ENCODE measurements at places on chromosomes 7 and 10.
A peak's percentile ranks its signal among the peaks of the same experiment; 100 is the strongest.

DNA sequence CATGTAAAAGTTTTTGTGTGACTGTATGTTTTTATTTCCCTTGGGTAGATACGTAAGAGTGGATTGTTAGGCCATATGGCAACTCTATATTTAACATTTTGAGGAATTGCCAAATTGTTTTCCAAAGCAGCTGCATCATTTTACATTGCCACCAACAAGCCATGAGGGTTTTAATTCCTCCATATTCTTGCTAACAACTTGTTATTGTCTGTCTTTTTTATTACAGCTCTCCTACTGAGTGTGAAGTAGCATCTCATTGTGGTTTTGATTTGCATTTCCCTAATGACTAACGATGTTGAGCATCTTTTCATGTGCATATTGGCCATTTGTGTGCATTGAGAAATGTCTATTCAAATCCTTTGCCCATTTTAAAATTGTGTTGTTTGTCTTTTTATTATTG lies 94.9 kb downstream of the CARD11 start:
- no peak for DNase-seq

DNA sequence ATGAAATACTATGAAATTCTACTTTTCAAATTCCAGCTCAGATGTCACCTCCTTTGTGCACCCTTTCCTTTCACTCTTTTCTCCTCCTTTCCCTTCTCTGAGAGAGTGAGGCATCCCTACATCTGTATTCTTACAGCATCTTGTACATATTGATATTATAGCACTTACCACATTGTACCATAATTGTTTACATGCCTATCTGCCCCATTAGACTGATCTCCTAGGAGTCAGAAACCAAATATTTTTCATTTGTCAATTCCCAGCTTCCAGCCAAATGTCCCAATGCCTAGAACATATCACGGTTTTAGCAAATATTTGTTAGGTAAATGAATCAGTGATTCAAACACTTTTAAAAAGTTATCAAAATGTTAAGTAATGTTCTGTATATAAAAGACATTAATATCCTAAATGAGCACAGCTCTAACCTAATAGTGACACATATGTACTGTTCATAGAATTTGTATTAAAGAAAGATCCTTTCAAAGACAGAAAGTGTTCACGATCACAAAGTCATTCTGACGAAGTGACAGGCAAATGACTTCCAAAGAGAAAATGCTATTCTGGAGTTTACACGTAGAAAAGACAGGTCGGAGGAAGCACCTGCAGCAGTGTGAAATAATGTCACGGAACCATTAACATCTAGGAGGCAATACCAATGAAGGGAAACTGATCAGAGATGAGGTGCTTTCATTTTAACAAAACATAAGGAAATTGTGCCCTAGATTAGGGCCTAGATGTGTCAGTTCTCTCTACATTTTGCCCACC lies 774.2 kb downstream of the MAGI2 start:
- DNase-seq, result no peak

DNA sequence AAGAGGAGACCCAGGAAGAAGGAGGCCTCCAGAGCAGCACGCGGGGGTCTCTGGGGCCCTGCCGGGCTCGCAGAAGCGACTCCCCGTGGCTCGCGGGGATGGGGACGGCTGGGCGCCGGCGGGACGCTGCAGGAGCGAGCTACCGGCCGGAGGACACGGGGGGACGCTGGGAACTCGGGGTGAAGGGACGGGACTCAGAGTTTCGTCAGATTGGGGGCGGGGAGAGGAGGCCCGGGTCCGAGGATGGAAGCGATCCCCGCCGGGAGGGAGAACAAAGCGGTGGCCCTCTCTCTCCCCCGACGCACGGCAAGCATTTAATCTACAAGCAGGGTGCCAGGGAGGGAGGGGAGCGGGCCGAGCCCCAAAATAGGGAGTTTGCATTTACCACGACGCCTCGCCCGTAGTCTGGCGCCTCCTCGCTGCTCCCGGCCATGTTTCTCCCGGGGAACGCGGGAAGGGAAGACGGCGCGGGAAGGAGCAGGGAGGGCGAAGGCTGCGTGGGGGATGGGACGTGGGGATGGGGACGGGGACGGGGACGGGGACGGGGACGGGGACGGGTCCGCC lies at the start of gene PRTFDC1:
TSS of gene PRTFDC1 (minus strand) at position 464 of the 564 bp plus-strand sequence. CDS start at position 433, 31 bp downstream.
- DNase-seq, result peak; percentile 45

DNA sequence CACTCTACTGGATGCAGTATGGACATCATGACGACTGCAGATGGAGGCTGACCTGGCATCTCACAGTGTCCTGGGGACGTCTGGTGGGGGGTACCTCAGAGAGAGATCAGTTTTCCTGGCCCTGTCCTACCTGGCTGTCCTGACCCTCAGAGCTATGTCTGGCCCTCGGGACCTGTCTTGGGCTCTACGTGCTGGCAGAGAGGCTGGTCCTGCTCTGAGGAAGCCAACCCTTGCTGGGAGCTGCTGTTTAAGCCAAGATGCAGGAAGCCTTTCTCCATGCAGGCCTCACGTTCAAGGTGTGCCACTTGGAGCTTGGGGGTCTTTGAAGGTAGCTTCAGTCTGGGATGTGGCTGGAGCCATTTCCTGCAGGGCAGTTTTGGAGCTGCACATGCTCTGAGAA lies 42.1 kb upstream of the CXCL12 start:
- no peak for DNase-seq

- no peak for DNase-seq
Measured at GRCh38 chr10:97361537-97361901, 27.0 kb upstream of the FRAT2 start.
